Pancreas (tissue), 10 donors: ENCODE measurements at places on chromosomes 7 and 10. TPM values are rescaled to one million over a fixed set of nuclear protein-coding genes. Genes with fewer than 3 reads are reported as not detected.
A peak's percentile ranks its signal among the peaks of the same experiment; 100 is the strongest.

Gene HOGA1
- total RNA-seq = 10.2 TPM

Gene GDF2
- total RNA-seq = not detected

Gene HTR5A
- total RNA-seq = not detected

Gene OR2A42
- not detected for total RNA-seq

Gene MKX
- 0.05 TPM for total RNA-seq

Gene OR2A5
- total RNA-seq = not detected

Gene PARG
- total RNA-seq = 8.5 TPM

DNA sequence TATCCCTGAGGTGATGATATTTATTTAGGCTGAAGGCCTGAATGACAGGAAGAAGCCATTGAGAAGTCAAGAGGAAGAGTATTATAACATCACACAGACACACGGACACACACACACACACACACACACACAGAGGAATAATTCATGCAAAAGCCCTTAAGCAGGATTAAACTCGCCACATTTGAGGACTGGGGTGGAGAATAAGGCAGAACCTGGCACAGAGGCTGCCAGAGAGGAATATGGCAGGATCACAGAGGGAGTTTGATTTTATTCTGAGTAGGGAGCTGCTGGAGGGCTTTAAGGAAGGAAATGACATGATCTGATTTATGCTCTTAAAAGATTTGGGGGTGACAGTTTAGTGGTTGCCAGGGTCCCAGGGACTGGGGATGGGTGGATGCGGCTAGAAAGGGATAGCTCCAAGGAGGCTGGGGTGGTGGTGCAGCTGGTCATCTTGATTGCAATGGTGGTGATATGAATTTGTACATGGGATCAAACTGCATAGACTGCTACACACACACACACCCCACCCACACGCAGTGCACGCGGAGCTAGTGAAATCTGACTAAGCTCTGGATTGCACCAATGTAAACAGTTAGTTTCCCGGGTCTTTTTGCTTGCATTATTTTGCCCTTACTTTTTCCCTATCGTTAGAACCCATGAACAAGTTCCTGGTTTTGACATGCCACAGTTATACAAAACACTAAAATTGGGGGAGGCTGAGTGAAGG is 11.2 kb downstream of the SMURF1 start:
- H3K36me3 ChIP-seq = no peaks in the 10 kb centered on the region
- DNase-seq = no peak
- no peaks in the 10 kb centered on the region for H3K27me3 ChIP-seq
- H3K4me3 ChIP-seq = no peak overlapping the region
- no peak overlapping the region for H3K27ac ChIP-seq
- peaks cover 23% of the 10 kb centered on the region for H3K4me1 ChIP-seq

DNA sequence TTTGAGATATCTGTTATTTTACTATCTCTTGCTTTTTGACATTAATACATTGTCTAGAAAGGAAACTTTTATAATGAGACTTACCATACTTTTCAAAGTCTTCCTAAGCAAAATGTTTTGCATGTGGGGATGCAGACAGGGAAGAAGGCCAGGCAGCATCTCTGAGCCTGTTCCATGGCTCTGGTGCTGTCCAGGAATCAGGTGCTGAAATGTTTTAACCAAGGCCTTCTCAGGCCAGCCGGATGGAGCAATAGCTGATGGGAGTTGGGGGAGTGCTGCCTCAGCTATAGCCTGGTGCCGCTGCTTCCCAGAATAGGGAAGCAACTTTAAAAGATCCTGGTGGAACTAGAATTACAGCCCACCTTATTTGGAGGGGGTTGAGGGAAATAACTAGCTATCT is 38.5 kb downstream of the CRTAC1 start:
- no peaks in the 10 kb centered on the region for H3K27me3 ChIP-seq
- no peaks in the 10 kb centered on the region for H3K4me1 ChIP-seq
- no peak overlapping the region for H3K27ac ChIP-seq
- no peak overlapping the region for H3K4me3 ChIP-seq

DNA sequence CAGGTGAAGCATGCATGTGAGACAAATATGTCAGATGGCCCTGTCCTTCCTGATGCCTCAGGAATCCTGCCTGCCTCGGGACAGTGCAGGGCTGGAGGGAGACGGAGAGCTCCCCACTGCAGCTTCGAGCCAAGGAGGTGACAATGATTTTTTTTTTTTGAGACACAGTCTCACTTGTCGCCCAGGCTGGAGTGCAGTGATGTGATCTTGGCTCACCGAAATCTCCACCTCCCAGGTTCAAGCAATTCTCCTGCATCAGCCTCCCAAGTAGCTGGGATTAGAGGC is 68.8 kb downstream of the OAT start:
- no peaks in the 10 kb centered on the region for H3K36me3 ChIP-seq
- DNase-seq = no peak
- no peaks in the 10 kb centered on the region for H3K4me1 ChIP-seq
- H3K27me3 ChIP-seq = no peaks in the 10 kb centered on the region
- no peak overlapping the region for H3K27ac ChIP-seq

DNA sequence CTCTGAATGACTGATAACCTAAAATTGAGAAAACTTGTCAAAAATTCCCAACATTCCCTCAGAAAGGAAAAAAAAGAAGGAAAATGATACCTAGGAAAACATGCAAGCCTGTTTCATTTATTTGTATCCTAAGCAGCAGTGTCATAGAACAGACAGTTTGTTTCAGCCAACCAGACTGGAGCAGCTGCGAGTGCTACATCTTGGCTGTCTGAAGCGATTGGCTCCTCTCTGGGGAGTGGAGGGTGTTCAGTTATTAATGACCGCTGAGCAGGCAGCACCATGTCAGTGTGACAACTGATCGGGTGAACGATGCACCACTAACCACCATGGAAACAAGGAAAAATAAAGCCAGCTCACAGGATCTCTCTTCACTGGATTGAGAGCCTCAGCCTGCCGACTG is at the start of gene LRRN3:
TSS of gene LRRN3 (plus strand) at position 282 of the 400 bp plus-strand sequence. CDS start 31,646 bp downstream, outside the sequence.
- no peak for DNase-seq
- H3K36me3 ChIP-seq = no peaks in the 10 kb centered on the region
- H3K4me1 ChIP-seq = no peaks in the 10 kb centered on the region
- H3K27ac ChIP-seq = no peak within 1 kb of the TSS
- no peaks in the 10 kb centered on the region for H3K27me3 ChIP-seq

GRCh38 chr7:148095066-148095465 is 495.5 kb upstream of the C7orf33 start:
- peaks cover 4% of the 10 kb centered on the region for H3K27me3 ChIP-seq
- no peak overlapping the region for H3K27ac ChIP-seq
- no peaks in the 10 kb centered on the region for H3K4me1 ChIP-seq

DNA sequence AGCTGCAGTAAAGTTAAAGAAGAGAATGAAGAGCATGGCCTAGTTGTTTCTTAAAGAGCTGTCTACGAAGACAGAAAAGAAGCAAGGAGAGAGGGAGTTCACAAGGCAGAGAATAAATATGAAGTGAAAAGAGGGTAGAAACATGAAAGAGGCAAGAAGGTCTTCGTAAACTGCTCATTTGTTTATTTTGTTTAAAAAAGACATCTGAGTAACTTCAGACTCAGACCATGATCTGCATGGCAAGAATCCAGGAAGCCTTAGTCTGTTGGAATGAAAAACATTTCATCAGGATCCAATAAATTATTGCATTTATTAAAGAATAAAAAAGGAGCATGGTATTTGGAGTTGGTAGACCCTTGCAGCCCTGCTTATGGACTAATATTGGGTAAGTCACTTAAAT is 151.1 kb downstream of the SEM1 start:
- no peak overlapping the region for H3K27ac ChIP-seq
- no peaks in the 10 kb centered on the region for H3K4me1 ChIP-seq
- no peak overlapping the region for H3K4me3 ChIP-seq
- DNase-seq = no peak

DNA sequence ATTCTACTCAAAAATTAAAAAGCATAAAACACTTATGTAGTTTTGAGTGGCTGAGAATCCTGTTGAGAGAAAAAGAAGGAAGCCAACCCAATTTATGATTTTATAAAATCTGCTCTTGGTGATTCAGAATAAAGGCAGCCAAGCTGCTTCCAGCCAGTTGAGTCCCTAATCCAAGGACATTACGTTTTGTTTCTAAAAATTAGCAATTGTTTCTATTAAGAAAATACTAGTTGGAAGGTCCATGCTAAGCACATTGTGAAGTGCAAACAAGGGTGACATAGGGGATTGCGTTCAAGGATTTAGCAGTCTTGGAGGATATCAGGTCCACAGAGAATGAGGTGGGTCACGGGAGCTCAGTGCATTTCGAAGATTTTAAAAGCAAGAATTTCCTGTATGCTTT is 987.7 kb downstream of the TYW1 start:
- H3K4me1 ChIP-seq = no peaks in the 10 kb centered on the region
- H3K36me3 ChIP-seq = no peaks in the 10 kb centered on the region
- no peak for DNase-seq

DNA sequence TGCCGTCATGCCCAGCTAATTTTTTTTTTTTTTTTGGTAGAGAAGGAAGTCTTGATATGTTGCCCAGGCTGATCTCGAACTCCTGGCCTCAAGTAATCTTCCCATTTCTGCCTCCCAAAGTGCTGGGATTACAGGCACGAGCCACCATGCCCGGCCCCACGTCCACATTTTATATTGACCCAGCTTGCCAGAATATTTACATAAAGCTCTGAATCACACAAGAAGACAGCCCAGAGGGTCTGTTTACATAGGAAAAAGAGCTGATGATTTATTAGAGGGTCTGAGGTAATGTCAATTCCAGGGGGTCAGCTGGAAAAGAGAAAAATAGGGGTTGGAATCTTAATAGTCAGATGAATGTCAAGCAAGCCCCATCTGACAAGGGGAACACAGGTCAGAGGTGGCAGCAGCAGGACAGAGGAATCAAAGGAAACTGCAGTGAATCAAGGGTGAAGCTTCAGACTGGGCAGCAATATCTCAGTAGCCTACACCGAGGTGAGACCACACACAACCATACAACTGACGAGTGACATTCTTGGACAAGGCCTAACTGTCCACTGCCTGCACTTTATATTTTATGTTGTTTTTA is 15.8 kb upstream of the SLF2 start:
- no peaks in the 10 kb centered on the region for H3K27me3 ChIP-seq
- no peaks in the 10 kb centered on the region for H3K4me1 ChIP-seq
- H3K27ac ChIP-seq = no peak overlapping the region
- no peaks in the 10 kb centered on the region for H3K36me3 ChIP-seq
- H3K4me3 ChIP-seq = no peak overlapping the region

GRCh38 chr7:151717415-151717814 is 159.5 kb downstream of the PRKAG2 start:
- H3K27me3 ChIP-seq = no peaks in the 10 kb centered on the region
- H3K4me3 ChIP-seq = no peak overlapping the region
- peak overlapping the region; percentile 68 for H3K27ac ChIP-seq
- peaks cover 8% of the 10 kb centered on the region for H3K4me1 ChIP-seq
- H3K36me3 ChIP-seq = no peaks in the 10 kb centered on the region

DNA sequence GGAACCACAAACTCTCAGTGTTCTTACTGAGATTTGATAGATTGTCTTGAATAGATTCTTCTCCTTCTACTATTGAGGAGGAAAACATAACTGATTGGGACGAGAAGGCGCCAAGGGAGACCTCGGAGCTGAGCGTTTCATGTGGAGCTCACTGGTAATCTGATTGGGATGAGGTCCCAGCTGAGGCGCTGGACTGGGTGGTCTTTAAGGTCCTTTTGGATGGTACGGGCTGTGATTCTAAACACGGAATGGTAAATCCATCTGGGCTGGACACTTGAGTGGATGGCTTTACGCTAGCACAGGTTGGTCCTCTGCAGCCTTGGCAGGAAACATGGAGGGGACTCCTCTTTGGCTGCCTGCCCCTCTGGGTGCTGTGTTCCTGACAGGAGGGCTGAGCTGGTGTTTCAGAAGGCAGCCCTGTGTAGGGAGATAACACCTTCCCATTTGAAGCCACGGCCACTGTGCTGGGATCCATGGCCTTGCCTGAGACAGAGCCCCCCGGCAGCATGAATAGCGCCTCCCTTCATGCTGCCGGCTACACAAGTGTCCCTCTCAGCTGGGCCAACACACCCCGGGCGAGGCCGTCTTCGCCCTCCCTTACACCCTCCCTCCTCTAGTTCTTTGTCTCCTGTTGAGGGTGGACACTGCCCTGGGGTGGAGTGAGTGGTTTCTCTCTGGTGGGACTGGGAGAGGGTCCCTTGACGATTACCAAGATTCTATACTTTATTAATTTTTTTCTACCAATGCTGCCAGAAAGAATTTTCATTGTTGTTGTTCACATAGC is 203.2 kb upstream of the SHH start:
- no peaks in the 10 kb centered on the region for H3K27me3 ChIP-seq
- no peak overlapping the region for H3K4me3 ChIP-seq
- no peak overlapping the region for H3K27ac ChIP-seq
- no peak for DNase-seq

- no peaks in the 10 kb centered on the region for H3K27me3 ChIP-seq
- H3K4me1 ChIP-seq = peaks cover 75% of the 10 kb centered on the region
- peak overlapping the region; percentile 88 for H3K27ac ChIP-seq
- peak; percentile 70 for DNase-seq
- H3K4me3 ChIP-seq = no peak overlapping the region
- H3K36me3 ChIP-seq = no peaks in the 10 kb centered on the region
Observed at GRCh38 chr7:2524808-2525657, 5.5 kb downstream of the LFNG start.

DNA sequence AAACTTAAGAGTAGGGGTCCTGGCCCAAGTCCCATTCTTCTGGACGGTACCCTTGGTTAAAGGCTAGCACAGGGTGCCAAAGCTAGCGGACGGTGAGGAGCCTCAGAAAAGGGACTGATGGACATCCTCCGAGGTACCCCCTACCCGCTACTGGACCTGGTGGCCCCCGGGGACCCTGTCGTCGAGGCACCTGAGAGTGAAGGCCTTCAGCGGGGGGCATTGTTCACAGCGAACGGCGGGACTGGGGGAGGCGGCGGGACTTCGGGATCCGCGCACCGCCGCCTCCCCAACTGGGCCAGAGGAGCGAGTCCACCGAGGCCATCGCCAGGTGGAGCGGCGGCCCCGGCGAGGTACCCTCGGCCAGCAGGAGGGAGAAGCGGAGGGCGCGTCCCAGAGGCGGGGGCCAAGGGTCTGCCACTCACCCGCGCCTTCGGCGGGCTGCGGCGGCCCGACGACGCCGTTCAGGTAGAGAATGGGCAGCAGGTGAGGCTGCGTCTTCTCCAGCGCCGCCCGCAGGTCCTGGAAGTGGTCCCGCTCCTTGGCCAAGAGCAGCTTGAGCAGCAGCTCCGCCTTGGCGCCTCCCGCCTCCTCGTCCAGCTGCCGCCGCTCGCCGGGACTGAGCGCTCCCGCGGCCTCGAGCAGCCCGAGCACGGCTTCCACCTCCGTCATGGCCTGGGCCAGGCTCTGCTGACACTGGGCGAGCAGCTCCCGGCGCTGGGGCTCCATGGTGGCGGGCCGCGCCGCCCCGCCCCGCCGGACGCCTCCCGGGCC is 575 bp downstream of the DLG5 start:
- H3K27ac ChIP-seq = peak overlapping the region; percentile 51
- no peaks in the 10 kb centered on the region for H3K36me3 ChIP-seq
- H3K27me3 ChIP-seq = no peaks in the 10 kb centered on the region
- peak overlapping the region; percentile 70 for H3K4me3 ChIP-seq
- H3K4me1 ChIP-seq = no peaks in the 10 kb centered on the region
- peak; percentile 74 for DNase-seq
